Endothelial cell (in vitro differentiated cells): ENCODE measurements at places on chromosomes 7 and 10.

- DNase-seq: no peak
Measured at GRCh38 chr10:90779548-90779947, 78.3 kb downstream of the HTR7 start.

- DNase-seq: no peak
Measured at GRCh38 chr10:5895804-5896203, 5.8 kb downstream of the FBH1 start.

GRCh38 chr7:98137826-98138151 lies 31.1 kb downstream of the LMTK2 start:
- DNase-seq: no peak

DNA sequence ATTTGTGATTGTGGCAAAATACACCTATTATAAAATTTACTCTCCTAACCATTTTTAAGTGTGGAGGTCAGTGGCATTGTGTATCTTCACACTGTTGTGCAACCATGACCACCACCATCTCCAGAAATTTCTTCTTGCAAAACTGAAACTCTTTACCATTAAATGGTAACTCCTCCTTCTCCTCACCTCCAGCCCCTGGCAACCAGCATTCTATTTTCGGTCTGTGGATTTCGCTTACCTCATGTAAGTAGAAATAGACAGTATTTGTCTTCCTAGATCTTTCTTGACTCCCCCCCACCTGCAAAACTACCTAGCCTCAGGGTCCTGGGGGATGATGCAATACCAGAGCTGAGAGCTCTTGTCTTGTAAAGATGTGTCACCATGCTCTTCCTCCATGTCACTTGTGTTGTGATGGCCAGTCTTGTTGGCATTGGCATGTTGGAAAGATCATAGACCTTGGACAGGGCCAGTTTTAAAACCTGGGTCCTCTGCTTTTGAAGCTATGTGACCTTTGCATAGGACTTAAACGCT lies 71.1 kb upstream of the EMX2 start:
- no peak for DNase-seq

DNA sequence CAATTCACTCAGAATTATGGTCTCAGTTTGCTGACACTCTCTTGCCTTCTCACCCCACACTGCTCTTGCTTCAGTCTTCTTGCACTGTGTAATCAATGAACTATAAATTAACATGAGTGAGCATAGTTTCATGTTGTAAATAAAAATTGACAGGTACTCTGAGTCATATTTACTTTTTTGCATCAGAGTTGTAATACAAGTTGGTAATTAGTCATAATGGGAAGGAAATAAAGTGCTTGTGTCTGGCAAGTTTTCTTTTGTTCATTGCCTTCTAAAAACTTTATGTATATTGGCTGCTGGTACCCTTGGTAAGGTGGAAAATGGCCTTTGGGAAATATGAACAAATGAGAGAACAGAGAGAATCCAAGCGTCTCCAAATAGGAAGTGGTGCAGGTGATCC lies 169.3 kb upstream of the MAGI2 start:
- DNase-seq: no peak
